ENCODE measurements at places on chromosomes 5 and 9.
A peak's percentile ranks its signal among the peaks of the same experiment; 100 is the strongest.

DNA sequence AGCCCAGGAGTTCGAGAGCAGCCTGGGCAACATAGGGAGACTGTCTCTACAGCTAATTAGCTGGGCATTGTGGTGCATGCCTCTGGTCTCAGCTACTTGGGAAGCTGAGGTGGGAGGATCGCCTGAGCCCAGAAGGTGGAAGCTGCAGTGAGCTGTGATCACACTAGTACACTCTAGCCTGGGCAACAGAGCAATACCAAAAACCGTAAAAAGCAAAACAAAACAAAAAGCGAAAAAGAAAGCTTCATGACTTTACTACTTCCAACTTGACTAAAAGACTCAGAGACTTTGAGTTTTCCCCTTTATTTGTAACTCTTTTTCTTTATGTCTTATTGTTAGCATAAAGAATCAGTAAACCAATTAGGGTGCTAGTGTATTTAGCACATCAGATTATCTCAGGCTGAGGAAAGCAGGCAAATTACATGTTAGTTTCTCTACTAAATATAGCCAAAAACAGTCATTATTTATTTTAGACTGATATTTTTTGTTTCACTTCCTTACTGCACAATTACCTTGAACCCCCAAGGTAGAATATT lies 5.4 kb downstream of the RAD17 start:
- DNase-seq, result no peak

- no peak for DNase-seq
Measured at GRCh38 chr5:133869519-133870335, 98.7 kb downstream of the C5orf15 start.

GRCh38 chr5:54756796-54757402 lies 228.5 kb downstream of the ESM1 start:
- DNase-seq, result no peak

DNA sequence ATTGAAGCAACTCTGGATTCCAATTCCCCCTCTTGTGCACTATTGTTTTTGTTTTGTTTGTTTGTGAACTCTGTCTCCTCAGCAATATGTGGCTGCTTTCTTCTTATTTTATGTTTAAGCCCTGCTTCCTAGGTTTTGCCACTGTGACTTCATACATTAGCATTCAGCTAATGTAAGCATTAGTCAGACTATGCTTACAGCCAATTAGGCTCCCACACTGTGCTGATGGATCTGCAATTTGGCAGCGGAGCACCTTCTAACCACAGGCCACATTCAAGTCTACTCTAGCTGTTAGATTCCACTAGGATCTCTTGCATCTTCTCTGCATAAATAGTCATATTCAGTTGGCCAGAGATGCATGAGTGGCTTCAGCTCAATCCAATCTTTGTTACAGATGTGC lies 9.6 kb upstream of the BICD2 start:
- peak; percentile 3 for DNase-seq

DNA sequence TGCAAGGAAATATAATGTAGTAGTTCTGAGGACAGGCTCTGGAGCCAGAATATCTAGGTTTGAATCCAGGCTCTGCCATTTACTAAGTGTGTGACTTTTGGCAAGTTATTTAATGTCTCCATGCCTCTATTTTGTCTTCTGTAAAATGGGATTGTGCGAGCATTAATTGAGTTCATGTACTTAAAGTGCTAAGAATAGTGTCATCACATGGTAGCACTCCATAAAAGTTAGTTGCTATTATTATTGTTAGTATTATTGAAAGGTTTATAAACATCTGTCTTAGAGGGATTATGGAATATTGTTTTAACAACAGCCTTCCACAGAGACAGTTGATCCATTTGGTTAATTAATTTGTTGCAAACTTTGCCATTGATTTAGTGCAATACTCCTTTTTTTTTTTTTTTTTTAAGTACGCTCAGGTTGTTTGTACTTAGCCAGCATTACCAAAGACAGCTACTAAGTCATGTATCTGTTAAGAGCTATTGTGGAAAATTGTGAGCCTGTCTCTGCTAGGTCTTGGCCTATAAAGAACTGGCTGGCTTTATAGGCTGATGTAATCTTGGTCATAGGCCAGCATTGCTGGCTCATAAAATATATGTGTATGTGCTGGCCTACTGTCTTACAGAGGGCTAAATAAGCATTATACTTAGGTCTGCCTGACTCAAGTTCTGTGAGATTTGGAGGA lies 174.7 kb downstream of the WDR70 start:
- peak; percentile 25 for DNase-seq

DNA sequence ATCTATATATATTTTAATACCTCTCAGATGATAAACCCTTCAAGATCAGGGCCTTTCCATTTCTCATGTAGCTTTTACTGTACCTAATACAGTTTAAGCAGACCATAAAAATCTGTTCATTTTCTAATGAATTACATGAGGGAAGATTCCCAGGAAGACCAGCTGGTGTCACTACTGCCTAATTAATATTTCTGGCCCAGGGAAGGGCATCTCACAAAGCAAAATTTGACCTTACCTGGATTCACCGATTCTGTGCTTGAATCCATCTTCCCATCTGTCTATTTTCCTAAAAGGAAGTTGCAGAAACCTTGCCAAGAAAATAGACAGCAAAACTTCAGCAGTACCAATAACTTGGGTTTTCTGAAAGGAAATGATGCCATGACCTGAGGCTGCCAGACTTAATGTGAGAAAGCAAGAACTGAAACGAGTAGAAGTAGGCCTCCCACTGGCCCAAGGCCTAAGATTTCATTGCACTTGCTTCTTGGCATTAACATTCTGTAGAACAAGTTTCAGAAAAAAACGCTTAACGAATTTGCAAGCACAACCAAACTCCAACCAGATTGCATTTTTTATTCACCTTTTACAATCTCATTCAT lies 83.0 kb upstream of the GLIS3 start:
- DNase-seq, result no peak

- DNase-seq, result no peak
Measured at GRCh38 chr5:170421826-170422225, 32.7 kb upstream of the KCNMB1 start.

GRCh38 chr9:105500108-105500766 lies 52.4 kb downstream of the FSD1L start:
- no peak for DNase-seq

GRCh38 chr5:179171251-179171815 lies 111.2 kb downstream of the ZNF354C start:
- no peak for DNase-seq

- no peak for DNase-seq
Measured at GRCh38 chr9:129664746-129665388, 580 bp upstream of the PRRX2 start.

DNA sequence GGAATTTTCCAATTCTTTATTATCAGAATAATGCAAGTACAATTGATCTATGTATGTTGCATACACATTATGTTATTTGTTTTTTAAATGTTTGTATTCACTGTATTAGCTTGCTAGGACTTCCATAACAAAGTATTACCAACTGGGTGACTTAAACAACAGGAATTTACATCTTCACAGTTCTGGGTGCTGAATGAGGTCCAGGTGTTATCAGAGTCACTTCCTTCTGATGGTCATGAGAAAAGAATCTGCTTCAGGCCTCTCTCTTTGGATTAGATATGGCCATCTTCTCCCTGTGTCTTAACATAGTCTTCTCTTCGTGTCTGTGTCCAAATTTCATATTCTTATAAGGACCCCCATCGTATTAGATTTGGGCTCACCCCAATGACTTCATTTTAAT lies 229.1 kb upstream of the TRPC7 start:
- DNase-seq, result no peak

- DNase-seq, result peak; percentile 26
Measured at GRCh38 chr5:95781101-95781583, 41.4 kb downstream of the GLRX start.

DNA sequence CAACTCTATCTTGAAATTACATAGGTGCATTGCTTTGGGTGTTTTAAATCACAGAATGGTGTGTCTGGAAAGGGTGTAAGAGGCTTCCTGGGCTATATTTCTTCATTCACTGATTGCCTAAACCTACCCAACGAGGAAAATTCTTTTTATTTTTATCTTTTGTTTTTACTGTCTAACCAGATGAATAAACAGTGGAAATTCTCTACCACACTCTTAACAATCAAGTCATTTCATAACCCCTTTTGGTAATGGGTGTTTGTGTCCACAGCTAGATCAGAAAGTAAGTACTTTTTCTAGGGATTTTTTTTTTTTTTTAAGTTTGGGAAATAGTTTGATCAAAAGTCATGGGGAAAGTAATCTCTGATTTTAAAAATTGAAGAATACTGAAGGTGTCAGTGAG lies 27.6 kb upstream of the C5orf47 start:
- no peak for DNase-seq

GRCh38 chr5:146112476-146112875 lies 7.1 kb upstream of the PLAC8L1 start:
- no peak for DNase-seq

DNA sequence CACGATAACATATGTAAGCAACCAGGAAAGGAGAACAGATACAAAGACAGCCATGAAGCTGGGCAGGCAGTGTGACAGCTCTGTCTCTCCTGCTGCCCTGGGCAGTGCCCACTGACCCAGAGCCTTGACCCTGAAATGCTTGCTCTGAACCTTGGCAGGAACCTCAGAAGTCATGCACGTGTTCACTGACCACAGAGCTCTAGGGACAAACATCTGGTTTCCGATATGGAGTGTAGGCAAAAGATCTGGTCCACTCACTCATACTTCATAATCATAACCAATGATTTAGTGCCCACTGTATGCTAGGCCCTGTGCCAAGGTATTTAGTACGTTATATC lies 102.6 kb downstream of the FSTL4 start:
- DNase-seq, result no peak

DNA sequence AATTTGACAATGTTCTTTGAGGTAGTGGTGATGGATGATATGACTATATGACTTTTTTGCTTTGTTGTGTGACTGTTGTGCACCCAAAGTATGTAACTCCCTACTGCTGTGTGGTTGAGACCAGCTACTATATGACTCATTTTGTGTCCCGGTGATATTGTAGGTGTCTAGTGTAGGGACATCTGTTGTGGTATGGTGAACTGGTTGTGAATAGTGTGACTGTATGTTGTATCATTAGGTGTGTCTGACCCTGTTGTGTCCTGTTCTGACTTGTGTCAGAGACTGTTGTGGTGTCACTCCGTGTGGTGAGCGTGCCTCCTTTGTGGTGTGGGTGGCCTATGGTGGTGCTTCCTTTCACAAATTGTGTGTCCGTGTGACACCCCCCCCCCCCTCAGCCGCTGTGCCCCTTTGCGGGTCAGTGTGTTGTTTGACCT lies 11.2 kb upstream of the CXXC5 start:
- DNase-seq, result no peak

- no peak for DNase-seq
Measured at GRCh38 chr9:105241356-105242043, 3.0 kb upstream of the SLC44A1 start.

- DNase-seq, result no peak
Measured at GRCh38 chr9:6197330-6197729, 18.3 kb upstream of the IL33 start.

GRCh38 chr9:93114984-93115335 lies 18.9 kb downstream of the CARD19 start:
- no peak for DNase-seq

GRCh38 chr5:168299372-168299771 lies 7.9 kb downstream of the WWC1 start:
- DNase-seq, result no peak

GRCh38 chr5:82861701-82862100 lies 215.5 kb downstream of the TMEM167A start:
- no peak for DNase-seq

GRCh38 chr9:134985451-134985850 lies 67.7 kb upstream of the FCN1 start:
- no peak for DNase-seq

DNA sequence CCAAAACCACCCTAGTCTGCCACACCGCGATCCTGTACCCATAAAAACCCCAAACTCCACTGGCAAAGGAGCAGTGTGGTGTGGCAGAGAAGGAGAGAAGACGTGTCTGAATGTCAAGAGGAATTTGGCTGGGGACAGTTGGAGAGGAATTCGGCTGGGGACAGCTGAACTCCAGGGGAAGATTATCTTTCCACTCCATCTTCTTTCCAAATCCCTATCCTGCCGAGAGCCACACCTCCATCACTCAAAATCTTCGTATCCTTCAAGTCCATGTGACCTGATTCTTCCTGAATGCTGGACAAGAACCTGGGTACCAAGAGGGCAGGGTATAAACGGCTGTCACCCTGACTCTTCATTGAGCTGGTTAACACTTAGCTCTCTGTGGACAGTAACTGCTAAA lies 448.1 kb downstream of the ARHGEF28 start:
- no peak for DNase-seq

- no peak for DNase-seq
Measured at GRCh38 chr5:138990986-138991590, 116.0 kb upstream of the LRRTM2 start.

DNA sequence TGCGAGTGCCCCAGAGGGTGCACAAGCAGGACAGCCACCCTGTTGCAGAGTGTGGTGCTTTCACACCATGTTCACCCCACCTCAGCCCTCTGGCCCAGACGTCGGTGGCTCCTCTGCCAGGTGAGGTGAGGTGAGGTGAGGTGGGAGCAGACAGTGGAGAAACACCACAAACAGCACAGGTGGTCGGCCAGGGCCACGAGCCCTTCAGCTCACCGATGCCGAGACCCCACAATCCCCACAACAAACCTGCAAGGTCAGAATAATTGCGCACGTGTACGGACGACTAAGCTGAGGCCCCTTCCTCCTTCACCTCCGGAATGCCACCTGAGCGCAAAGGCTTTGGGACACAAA lies 10.5 kb downstream of the BRD3 start:
- no peak for DNase-seq

DNA sequence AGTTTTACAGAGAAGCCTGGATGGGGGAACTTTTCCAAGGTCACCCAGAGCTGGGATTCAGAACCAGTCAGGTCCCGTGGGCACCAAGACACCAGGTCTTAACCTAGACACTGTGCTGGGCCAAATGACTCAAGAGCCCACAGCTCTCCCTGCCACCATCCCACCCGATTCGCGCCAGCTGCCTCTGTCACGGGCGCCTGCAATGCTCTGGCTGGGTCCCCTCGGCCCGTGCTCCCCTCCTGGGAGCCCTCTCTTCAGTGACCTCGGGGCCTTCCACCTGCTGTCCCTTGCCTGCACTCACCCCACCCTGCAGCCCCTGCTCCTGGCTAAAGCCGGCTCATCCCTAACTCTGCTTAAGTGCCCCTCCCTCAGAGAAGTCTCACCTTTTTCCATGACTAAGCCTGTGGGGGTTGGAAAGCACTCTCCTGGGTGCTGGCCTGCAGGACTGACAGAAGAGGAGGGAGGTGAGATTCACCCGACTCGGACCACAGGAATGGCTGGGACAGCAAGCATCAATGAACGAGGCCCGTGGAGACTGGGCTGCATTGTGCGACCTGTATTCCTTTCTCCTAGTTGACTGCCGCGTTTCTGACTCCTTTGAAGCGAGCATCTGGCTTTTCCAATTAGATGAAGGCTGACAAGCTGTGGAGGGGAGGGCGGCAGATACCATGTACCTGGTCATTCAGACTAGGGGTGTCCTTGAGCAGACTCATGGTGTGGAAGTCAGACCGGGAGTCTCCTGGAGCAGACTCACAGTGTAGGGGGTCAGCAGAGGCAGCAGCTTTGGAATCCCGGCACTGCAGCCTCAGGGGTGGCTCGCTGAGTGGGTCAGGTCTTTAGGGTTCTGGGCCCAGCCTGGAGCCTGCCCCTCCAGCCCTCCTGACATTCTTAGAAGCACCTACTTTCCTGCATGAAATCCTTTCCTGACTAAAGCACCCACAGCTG lies 5.8 kb upstream of the IL4 start:
- no peak for DNase-seq

GRCh38 chr9:129845373-129845772 lies 10.1 kb downstream of the USP20 start:
- DNase-seq, result no peak

Data from T1000 (cell line).